ENCODE measurements at places on chromosomes 2 and 18.

DNA sequence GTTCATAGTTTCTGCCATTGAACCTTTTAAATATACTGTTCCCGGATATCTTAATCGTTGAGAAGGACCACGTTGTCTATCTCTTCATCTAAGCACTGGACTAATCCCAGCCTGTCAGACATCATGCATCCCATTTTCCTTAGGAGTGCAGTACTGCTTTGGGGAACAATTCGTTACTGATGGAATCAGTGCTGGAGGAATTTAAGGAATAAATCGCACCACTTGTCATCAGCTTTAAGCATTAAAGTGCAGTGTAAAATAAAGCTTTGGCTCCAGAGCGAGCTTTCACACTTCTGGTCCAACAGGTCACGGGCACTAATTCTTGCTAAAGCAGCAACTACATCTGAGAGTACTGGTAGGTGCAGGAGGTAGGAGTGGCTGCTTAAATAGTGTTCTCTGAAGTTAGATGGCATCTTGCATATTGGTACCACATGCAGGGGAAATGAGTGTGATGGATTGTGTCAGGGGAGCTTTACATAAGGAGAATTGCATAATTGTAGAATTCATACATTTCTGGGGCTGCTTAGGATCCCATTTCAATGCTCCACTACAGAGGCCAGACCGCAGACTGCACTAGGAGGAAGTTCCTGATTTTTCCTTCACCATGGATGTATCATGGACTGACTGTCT lies 105.7 kb upstream of the RASGRP3 start:
- DNase-seq = no peak

DNA sequence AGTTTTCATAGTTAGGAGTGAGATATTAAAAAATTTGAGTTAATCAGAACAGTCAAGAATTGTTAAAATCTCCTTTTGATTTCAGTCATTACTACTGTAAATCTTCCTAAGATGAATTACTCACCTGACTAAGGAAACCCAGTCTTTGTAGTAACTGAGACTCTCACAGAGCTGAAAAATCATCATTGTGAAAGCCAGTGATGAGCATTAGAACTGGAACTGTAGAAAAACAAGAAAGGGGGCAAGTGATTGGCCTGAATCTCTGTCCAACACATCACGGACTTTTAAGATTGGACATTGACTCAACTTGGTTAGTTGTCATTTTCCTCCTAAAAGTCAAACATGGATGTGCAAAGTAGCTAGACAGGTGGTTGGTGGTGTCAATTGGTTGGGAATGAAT lies 21.9 kb downstream of the SETBP1 start:
- no peak for DNase-seq

DNA sequence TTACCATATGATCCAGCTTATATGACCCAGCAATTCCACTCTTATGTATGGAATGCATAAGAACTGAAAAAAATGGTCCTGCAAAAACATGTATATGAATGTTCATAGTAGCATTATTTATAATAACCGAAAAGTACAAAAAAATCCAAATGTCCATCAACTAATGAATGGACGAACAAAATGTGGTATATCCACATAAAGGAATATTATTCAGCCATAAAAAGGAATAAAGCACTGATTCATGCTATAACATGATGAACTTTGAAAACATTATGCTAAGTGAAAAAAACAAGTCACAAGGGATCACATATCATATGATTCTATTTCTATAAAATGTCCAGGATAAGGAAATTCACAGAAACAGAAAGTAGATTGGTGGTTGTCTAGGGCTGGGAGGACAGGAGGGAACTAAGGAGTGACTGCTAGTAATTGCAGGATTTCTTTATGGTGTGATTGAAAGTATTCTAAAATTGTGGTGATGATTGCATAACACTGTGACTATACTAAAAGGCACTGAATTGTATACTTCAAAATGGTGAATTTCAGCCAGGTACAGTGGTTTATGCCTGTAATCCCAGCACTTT lies 10.0 kb upstream of the DIS3L2 start:
- no peak for DNase-seq

- DNase-seq = no peak
These were observed 34.5 kb downstream of the CMPK2 start for GRCh38 chr2:6831229-6831628.

DNA sequence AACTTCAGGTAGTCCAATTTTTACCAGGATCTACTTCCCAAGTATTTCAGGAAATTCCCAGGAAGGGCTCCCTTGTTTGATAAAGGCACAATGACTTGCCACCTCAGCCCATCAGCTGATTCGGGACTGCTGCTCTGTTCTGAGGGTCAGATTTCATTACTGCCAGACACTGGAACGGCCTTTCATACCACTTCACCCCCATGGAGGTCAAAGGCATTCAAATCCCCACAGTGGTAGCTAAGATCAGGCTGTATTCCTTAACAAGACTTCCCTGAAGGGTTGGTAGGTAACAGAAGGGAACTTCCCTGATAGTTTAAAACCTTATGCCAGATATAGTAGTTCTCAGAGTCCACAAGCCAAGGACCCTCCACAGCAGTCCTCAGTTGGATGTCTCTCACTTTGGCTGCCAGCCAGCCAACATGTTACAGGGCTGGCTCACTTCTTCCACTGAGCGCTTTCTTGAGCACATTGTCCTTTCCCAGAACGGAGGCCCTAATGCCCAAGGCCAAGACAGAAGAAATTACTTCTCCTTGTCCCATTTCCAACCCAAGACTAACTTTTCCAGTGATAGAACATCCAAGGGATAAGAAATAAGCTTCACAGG lies 40.0 kb upstream of the GLS start:
- no peak for DNase-seq

DNA sequence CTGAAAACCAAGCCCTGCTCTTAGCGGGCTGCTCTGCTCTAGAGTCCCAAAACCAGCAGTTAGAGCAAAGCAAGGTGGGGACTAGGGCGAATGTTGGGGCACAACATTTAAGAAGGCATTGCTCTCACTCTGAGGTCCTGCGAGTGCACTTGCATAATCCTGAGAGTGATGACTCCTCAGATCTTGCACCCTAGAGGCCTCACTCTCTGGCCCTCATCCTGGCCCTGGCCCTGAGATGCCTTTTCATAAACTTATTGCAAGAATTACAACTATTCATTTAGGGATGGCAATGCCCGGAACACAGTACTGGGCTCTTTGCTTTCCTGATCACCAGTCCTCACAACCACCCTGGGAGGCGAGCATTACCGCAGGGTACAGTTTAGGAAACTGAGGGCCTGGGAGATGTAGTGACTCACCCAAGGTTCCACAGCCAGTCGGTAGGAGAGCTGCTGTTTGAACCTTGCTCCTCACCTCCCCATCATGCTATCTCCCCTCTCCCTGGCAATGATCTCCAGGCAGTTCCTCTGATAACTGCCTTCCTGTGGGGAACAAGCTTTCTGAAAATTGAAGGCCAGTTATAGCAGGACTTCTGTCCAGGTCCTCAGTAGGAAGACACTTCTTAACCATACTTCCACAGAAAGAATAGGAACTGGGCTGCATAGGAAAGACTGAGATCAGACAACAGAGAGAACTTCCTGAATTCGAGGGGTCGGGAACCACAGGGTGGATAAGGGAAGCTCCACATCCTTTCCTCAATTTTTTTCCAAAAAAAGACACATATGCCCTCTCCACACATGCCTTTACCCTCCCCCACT lies 91.3 kb downstream of the TNS1 start:
- no peak for DNase-seq

GRCh38 chr18:40250236-40250635 lies 1704.8 kb upstream of the PIK3C3 start:
- no peak for DNase-seq

GRCh38 chr18:74284980-74285355 lies 6.8 kb downstream of the CYB5A start:
- no peak for DNase-seq

DNA sequence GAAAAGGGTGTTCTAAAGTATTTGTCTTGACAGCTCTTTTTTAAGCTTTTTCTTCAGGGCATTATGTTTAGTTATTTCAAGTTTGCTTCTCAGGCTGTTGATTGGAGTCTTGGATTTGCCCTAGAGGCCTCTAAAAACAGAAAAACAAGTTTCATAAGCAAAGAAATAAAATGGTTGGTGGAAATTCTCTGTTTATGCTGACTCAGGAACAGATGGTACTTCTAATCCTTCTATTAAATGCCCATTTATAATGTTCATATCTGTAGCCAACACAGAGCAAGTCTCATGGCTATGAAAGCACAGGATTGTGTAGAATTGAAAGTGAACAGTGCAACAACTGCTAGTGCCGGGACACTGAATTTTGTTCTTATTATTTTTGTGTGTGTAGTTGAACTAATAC lies 60.4 kb downstream of the KCNJ3 start:
- no peak for DNase-seq

GRCh38 chr2:17190527-17190926 lies 327.7 kb downstream of the RAD51AP2 start:
- DNase-seq = no peak

GRCh38 chr2:150167711-150168110 lies 319.8 kb downstream of the RND3 start:
- DNase-seq = no peak

DNA sequence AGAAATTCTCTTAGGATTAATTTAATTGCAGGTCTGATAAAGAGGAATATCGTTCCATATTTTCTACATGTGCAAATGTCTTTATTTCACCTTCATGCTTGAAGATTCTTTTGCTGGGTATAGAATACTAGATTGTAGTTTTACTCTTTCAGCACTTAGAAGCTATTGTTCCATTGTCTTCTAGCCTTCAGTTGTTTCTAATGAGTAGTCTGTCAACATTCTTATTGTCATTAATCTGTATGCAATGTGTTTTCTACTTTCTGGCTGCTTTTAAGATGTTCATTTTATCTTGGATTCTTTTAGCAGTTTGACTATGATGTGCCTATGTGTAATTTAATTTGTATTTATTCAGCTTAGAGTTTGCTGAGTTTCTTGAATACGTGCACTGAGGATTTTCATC lies 64.3 kb upstream of the ZNF385B start:
- no peak for DNase-seq

DNA sequence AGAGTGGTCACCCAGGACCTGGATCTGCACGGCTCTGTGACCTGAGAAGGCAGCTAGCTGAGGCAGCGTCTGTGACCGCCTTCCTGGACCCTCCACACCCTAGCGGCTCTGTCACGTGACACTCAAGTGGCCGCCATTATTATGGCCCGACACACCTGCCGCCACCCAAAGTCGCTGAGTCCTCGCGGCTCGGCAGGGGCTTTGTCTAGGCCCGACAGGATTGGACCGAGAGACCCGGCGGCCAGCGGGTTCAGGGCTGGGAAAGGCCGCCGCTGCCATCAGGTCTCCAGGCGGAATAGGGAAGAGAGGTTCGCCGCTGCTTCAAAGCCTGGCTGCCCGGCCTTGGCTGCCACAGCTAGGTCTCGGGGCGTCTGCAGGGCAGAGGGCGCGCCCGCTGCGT lies 1162.5 kb upstream of the LRRTM1 start:
- DNase-seq = no peak

DNA sequence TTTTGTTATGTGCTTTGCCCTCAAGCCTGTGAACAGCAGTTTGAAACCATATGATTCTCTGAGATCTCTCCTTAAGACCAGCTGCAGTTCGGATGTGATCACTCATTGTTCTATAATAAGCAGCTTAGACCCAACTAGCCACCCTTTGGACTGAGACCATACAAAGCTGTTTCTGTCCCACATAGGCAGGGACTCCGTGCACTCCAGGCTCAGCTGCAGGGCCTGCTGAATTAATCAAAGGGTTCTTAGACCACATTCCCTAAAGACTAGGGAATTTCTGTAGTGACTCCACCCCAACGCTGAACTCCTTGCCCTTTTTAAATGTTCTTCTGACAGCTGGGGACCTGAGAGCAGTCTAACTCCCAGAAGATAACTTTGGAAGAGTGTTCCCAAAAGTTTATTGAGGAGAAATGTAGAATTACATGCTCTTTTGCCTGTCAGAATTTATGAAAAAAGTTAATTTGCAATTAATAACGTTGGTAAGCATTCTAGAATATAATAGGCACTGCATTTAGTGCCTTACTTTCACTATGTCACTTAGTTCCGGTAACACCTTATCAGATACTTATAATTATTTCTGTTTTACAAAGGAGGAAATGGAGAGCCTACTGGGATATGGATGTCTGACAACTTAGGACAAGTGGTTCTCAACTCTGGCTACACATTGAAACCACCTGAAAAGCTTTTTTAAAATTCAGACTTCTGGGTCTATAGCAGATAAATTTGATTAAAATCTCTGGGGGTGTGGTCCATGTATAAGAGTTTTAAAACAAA lies 42.3 kb downstream of the GULP1 start:
- DNase-seq = no peak

DNA sequence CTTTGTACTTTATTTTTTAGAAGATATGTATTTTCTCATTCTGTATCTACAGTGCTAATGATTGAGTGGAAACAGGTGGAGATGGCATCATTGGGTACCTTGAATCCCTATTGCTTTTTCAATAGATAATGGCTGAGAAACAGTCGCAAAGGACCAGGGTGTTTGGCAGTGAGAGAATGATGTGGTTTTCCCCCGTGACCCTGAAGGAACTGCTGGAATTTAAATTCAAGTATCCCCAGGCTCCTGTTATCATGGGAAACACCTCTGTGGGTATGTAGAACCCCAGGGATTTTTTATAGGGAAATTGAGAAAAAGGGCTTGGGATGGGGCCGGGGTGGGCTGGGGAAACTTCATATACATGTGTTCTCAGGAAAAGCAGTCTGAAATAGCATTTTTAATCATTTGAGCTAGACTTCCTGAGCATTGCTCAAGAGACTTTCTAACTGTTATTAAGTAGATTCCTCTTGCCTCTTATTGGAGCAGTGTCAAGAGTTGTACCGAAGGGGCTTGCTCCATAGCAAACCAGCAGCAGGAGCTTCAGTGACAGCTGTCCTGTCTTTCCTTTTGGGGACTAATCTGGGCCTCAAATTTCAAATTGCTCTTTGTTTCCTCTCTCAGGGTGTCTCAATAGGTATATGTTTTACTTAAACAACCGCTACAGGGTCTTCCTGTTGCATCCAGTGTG lies 18.9 kb downstream of the AOX1 start:
- no peak for DNase-seq

GRCh38 chr18:29147944-29148343 lies 971.0 kb upstream of the CDH2 start:
- DNase-seq = no peak

- no peak for DNase-seq
These were observed 93.9 kb downstream of the TTC32 start for GRCh38 chr2:19807866-19808265.

DNA sequence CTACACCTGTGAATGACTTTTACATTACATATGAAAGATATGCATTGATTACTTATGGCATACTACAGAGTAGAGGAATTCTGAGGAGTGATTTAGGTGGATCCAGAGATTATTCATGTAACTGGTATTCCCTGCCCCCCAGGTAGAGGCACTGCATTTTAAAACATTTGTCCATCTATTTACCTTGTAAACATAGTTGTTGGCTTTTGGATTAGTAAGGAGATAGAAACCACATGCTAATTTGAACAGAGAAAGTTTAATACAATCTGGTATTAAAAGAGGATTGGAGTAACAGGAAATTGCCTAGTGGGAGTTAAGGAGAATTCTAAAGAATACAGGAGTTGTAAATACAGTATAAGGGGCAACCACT lies 15.9 kb downstream of the GALNT3 start:
- no peak for DNase-seq
